ENCODE measurements at places on chromosomes 7 and 10. TPM values are rescaled to one million over a fixed set of nuclear protein-coding genes. Genes with fewer than 3 reads are reported as not detected.
A peak's percentile ranks its signal among the peaks of the same experiment; 100 is the strongest.

- DNase-seq, result no peak
These were observed 5.2 kb downstream of the CALN1 start for GRCh38 chr7:72406820-72407403.

DNA sequence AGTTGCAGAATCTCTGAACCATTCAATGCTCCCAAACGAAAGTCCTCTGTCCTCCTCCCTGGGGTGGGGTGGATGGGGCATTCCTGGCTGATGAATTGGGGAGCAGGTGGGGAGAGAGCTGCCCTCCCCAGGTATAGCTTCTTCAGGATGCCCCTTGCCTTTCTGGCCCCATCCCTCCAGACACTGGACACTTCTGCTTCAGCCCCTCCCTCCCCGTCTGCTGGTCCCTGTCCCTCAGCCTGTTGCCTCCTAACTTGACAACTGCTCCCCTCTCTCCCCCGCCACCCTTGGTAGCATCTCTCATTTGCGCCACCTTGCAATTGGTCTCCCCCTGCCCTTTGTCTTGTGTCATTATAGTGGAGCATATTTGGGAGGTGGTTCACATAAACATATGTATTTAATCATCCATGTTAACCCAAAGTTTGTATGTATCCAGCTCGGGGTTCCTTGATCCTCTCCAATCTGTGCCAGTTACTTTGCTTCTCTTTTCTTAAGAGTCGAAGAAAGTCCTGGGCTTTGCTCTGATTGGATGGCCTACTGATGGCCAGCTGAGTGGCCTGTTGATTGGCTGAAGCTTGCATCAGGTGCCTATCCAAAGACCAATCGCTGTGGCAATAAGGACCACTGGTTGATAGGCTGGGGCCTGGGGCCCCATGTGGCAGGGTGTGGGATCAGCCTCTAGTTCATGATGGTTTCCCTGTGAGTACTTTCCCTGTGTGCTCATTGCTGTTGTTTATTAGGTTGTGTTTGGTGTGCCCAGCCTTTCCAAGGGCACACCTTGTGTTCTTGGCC is 4.0 kb upstream of the GCK start:
- DNase-seq, result no peak

- DNase-seq, result no peak
These were observed 160.0 kb downstream of the PDE1C start for GRCh38 chr7:31910191-31910590.

GRCh38 chr10:93746844-93747284 is 10.9 kb upstream of the LGI1 start:
- peak; percentile 99 for DNase-seq

GRCh38 chr10:126422567-126422966 is 34.3 kb upstream of the ADAM12 start:
- no peak for DNase-seq

DNA sequence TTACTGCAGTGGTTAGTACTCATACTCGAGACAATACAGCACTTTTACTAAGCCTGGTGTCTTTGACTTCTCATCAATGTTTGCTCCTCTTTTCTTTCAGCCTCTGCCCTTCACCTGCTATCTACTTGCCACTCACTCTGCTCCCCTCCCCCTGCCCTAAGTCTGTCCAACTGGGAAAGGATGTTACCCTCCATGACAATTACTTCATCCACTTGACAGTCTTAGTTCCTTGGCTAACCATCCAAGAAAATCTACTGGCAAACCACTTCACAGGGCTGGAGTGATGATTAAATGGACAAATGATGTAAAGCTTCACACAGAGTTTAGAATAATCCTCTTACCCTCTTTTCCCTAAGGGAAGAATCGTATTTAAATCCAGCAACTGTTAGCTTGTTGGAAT is 8.2 kb upstream of the DLD start:
- no peak for DNase-seq

DNA sequence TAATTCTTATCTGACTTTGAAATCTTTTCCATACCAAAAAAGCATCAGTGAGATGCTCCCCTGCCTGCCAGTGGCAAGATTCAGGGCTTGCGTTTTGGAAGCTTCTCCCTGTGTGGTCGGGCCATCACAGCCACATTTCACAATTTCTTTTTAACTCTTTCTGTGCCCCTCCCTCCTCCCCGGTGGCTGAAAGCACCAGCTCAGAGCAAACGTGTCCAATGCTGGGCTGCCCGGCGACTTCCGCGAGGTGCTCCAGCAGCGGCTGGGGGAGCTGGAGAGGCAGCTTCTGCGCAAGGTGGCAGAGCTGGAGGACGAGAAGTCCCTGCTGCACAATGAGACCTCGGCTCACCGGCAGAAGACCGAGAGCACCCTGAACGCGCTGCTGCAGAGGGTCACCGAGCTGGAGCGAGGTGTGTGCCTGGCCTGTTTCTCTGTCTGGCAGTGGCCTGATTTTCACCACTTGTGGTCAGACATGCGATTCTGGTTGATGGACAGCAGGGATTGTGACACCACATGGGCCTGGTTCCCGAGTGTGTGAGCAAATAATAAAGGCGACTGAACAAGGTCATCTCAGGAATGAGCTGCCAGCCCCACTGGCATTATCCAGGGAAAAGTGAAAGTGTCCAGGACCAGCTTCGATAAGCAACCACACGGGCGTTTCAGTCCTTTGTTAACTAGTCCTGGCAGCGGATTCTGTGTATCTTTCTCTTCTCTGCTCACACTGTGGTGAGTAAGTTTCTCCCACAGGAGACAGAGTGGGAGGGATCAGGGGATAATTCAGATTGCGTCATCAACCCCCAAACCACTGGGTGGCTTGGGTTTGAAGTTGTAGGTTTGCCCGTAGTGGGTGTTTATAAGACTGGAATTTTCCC is 2.6 kb downstream of the NPTX2 start:
- peak; percentile 64 for DNase-seq

The EDRF1 gene
- total RNA-seq, result 15.9 TPM

DNA sequence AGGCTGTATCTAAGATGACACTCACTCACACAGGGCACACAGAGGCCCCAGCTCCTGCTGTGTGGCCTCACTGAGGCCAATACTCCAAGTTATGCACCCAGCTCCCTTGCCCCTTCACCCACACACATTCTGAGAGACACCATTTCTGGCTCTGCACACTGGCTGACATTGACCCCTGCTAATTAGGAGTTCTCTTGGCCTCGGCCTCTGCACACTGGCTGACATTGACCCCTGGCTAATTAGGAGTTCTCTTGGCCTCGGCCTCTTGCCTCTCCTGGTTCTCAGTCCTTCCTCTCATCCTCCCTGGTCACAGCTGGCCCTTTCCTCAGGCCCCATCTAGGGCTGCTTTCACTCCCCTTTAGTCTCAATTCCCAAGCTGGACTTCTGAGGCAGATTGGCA is 97.3 kb downstream of the GRID1 start:
- DNase-seq, result no peak

The PTPRZ1 gene
- 4.6 TPM for total RNA-seq

- DNase-seq, result no peak
These were observed 43.2 kb downstream of the PCLO start for GRCh38 chr7:83119494-83119893.

- DNase-seq, result no peak
These were observed 40.3 kb downstream of the ARHGAP22 start for GRCh38 chr10:48564466-48565160.

DNA sequence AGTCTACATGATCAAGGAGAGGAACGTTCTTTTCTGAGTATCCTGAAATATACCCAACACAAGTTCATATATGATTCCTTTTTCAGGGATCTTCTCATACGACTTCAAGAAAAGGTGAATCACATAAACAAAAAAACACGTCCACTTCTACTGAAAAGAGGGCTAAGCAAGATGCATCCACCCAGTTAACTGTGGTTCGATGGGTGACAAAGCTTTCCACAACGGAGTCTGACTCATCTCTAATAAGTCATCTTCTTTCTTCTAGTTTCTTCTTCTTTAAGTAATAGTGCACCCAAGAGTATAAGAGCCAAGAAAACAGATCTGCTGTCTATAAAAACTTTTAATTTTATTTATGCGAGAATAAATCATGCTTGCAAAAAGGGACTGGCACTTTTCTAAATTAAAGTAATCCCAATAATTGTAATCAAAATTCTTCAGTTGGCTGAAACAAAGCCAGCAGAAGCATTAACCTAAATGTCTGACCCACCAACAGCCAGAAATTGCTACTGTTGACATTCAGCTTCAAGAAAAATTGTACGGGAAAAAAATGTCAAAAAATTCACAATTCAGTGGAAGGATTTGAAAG is 146.9 kb upstream of the ANK3 start:
- peak; percentile 75 for DNase-seq

DNA sequence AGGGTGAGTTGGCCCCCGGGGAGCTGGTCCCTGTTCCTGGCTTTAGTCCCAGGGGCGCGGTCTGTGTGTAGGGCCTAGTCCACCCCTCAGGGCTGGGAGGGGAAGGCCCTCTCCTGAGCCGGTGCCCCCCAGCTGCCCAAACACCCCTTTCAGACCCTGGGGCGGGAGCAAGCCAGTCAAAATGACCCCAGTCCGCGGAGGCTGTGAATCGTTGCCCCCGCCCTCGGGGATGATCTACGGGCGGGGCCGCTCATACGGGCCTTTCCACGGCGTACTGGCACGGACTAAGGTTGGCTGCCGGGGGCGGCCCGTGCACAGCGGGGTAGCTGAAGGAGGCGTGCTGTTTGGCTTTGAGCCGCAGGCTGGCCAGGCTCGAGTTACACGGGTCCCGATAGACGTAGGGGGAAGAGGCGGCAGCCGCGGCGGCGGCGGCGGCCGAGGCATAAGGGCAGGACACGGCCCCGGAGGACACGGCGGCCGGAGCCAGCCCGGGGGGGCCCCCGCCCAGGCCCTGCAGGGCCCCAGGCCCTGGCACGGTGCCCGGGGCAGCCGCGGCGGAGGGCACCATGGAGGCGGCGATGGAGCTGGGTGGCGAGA is 4.3 kb downstream of the ELOVL3 start:
- DNase-seq, result peak; percentile 67

The CCDC6 gene
- total RNA-seq, result 11.4 TPM

- DNase-seq, result no peak
These were observed 193.3 kb upstream of the PHF14 start for GRCh38 chr7:10780400-10780747.

- no peak for DNase-seq
These were observed 61.5 kb downstream of the ITGA8 start for GRCh38 chr10:15658069-15658702.

DNA sequence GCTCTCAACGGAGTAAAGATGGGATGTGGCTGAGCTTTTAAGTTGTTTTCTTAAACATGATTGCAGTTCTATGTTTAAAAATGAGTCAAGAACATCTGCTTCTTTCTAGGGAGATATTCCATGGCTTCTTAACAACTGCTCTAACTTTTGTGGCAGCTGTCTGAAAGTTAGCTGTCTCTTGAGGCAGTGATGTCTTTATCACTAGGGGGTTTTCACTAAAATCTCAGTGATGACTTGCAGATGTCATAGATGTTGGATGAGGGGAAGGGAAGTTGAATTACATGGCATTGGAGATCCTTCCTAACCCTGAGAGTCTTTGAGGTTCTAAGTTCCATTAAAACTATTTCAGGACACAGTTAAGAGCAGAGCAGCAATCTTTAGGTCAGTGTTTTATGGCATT is 43.5 kb downstream of the PRKG1 start:
- no peak for DNase-seq

DNA sequence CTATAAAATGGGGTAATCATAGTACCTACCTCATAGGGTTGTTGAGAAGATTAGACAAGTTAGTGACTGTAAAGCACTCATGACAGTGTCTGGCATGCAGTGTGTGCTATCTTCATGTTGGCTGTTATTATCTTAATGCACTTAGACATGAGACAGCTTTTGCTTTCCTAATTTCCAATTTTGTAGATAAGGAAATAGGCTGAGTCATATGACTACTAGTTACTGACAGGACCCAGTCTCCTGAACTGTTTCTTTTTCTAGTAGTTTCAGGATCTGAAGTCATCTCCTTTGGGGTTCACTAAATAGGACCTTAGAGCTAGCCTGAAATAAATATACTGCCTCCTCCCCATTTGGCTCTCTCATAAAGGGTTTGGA is 74.2 kb downstream of the SNX10 start:
- no peak for DNase-seq

GRCh38 chr10:16732376-16732775 is 84.8 kb downstream of the RSU1 start:
- peak; percentile 8 for DNase-seq

- no peak for DNase-seq
These were observed 89.7 kb downstream of the GLCCI1 start for GRCh38 chr7:8058322-8058721.

The HOGA1 gene
- 0.78 TPM for total RNA-seq

- DNase-seq, result peak; percentile 85
These were observed 153.2 kb upstream of the FZD8 start for GRCh38 chr10:35795131-35795824.

The GRID2IP gene
- not detected for total RNA-seq

DNA sequence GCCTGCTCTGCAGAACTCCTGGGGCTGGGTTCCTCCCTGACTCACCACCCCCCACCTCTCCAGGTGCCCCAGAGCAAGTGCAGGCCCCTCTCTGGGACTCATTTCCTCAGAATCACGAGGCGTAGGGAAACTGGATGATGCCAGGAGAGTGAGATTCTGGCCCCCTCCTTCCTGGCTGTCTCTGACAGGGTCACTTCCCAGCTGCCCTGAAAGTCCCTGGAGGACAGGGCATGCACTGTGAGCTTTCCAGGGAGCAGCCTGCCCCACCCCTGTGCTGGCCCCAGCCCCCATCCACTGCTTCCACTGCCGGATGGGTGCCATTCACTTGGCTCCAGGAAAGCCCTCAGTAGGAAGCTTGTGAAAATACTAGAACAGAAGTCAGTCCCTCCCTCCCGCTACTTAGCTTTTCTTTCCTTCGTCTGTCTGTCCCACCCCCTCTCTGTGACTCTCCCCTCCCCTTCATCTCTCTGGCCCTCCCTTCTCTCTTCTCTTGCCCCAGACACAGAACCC is 10.4 kb downstream of the TACR2 start:
- no peak for DNase-seq

DNA sequence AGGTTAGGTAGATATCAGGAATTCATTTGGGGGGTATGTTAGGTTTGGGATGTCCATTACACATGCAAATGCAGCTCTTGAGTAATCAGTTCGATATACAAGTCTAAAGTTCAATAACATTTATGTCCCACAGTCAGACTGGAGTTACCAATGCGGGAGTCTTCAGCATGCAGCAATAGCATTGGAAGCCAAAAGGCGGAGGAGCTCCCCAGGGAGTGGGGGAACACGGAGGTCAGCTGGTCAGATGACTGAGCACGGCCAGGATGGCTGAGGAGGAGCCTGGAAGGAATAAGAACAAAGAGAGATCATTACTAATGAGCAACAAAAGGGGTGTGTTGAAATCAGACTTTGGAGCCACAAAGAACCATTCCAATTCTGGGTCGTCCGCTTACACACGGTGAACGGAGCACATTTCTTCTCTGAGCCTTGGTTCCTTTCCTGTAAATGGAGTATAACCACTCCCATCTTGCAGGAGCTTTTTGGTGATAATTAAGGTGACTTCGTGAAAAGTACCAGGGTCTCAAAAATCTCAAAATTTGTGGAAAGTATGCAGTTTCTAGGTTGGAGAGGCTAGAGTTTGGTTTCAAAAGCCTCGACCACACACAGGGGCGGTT is 478 bp upstream of the ZNF22 start:
- DNase-seq, result peak; percentile 70

The CREM gene
- 46.1 TPM for total RNA-seq

- DNase-seq, result no peak
These were observed 255.5 kb downstream of the AGMO start for GRCh38 chr7:15306296-15306695.

GRCh38 chr10:121356183-121356582 is 242.1 kb downstream of the FGFR2 start:
- no peak for DNase-seq

Data from RPMI7951 (cell line).